ENCODE measurements at places on chromosomes 12 and 14. TPM values are rescaled to one million over a fixed set of nuclear protein-coding genes. Genes with fewer than 3 reads are reported as not detected.

GRCh38 chr12:2171672-2172426, 119.1 kb downstream of the CACNA1C start:
- DNase-seq, result no peak

- DNase-seq, result no peak
Observed at GRCh38 chr14:64729386-64730060, 25.3 kb downstream of the PLEKHG3 start.

DNA sequence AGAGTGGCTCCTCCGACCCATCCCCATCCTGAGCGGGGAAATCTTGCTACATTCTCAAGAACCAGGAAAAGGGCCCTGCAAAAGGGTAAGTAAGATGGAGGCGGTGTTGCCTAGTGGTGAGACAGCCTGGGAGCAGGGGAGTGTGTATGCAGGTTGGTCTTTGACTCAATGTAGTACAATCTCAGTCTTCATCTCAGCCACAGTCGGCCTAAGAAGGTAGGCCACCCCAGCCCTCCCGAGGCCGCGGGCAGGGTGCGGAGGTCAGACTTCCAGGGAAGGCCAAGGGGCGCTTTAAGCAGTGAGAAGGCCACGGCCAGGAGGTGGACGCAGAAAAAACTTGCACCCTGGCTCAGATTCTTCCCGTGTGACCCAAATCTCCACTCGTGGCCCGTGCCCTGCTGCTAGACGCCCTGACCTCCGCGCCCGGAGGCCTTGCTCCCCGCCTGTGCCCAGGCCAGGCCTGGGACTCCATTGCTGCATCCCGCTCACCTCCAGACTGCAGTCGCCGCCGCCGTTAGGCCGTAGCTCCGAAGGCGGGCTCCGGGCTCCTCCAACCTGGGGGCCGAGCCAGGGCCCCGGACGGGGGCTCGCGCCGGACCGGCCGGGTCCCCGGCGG, 435 bp downstream of the FOXM1 start:
- no peak for DNase-seq

The CLEC4D gene
- polyA plus RNA-seq, result not detected

- DNase-seq, result no peak
Observed at GRCh38 chr14:76313852-76314251, 62.1 kb upstream of the ESRRB start.

The GUCY2C gene
- not detected for polyA plus RNA-seq

The PTPN6 gene
- 126 TPM for polyA plus RNA-seq

The RNASE7 gene
- polyA plus RNA-seq, result not detected

GRCh38 chr14:89201645-89202044, 215.4 kb downstream of the FOXN3 start:
- no peak for DNase-seq

GRCh38 chr14:61877035-61877390, 114.8 kb downstream of the SNAPC1 start:
- DNase-seq, result no peak

DNA sequence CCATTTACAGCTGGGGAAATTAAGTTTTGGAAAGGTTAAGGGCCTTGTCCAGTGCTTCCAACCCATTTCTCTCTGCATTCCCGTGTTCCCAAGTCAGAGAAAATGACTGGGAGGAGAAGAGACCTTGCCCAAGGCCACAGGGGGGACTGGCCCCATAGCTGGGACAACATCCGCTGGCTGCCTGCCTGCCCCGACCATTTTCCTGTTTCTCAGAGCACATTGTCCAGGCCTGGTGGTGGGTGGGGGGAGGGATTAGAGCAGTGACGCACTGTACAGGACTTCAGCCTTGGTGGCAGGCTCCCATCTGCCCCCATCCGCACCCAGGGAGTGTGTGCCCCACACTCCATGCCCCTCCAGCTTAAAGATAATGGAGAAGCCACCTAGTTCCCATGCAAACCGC, 27.7 kb downstream of the DIO3 start:
- no peak for DNase-seq

DNA sequence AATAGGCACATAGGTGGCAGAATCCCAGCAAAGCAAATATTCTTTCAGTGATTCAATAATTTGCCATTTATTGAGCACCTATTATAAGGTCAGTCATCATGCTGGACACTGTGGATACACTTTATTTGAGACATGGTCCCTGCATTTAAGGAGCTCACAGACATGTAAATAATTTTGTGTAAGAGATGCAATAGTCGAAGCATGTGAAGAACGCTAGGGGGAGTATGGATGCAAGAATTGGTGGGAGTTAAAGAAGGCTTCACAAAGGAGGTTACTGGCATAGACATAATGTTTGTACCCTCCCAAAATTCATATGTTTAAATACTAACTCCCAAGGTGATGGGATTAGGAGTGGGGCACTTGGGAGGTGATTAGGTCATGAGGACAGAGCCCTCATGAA, 260.6 kb upstream of the GARIN6 start:
- no peak for DNase-seq

DNA sequence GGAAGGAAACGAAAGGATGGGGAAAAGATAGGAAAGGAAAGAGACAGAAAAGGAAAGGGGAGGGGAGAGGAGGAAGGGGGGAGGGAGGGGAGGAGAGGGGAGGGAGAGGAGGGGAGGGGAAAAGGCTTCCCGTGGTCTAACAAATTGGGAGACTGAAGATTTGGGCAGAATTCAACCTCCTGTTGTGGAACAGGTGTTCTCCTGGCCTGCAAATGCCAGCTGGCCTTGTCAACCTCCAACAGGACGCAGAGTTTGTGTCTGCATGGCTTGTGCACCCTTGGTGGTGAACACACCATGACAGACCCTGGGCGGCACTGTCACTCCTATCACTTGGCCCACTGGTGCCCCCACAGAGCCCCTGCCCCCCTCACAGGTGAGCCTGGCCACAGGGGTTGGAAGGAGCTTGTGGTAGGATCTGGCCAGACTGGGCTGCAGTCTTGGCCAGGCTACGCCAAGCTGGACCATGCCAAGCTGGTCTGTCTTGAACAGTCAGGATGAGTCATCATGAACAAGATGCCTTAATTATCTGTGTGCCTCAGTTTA, 321.6 kb downstream of the BCL11B start:
- no peak for DNase-seq

The CACNA1C gene
- polyA plus RNA-seq, result 0.21 TPM

DNA sequence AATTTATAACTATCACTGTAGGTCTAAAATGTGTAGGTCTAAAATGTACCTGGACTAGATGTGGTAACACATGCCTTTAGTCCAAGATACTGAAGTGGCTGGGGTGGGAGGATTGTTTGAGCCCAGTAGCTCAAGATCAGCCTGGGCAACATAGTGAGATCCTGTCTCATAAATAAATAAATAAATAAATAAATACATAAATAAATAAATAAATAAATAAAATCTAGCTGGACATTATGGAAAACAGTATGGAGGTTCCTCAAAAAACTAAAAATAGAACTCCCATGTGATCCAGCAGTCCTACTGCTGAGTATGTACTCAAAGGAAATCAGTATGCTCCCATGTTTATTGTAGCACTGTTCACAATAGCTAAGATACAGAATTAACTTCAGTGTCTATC, 24.0 kb downstream of the PDE3A start:
- DNase-seq, result no peak

The TAS2R31 gene
- not detected for polyA plus RNA-seq

The NIN gene
- polyA plus RNA-seq, result 8.5 TPM

GRCh38 chr12:93115646-93116045, 186.6 kb upstream of the EEA1 start:
- DNase-seq, result no peak

DNA sequence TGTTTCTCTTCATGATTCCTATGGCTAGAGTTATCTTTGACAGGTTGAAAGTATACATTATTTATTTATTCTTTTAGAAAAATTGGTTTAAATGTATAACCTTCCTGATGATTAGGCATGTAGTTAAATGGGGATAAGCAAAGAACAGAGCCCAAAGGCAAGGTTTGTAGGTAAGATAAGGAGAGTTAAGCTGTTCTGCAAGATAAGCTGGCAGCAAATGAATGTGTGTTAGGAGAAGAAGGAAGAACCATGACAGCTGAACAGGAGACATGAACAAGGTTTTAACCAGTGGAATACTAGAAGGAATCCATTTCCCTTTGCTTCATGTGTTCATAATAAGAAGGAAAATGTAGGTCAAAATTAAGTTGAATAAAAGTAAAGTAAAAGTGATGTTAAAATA, 1330.1 kb upstream of the USP15 start:
- DNase-seq, result no peak

The LRCOL1 gene
- not detected for polyA plus RNA-seq

DNA sequence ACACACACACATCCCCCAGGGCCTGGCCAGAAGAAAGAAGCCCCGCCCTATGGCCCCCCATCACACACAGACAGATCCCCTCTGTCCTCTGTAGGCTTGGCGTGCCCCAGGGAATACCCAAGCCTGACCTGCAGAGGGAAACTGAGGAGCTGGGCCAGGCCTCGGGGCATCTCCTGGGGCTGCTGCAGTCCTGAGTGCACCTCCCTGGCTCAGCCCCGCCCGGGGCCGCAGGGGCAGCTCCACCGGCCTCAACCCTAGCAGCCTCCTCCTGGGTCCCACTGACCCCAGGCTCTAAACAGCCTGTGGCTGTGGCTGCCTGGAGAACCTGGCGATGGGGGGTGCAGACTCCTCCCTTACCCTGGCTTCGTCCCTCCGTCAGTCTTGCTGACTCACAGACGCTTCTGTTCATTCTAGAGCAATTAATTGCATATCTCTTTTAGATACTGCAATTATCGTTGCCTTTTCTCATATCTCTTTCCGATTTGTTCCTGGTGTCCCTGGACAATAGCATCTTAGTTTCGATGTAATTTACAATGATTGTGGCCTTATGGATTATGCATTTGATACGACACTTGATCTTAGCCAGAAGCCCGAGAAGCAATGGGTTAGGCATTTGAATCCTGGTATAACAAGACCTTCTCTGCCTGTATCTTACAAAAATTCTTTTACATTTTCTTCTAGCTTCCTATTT, 45.8 kb upstream of the EIF5 start:
- DNase-seq, result no peak
